ENCODE measurements at places on chromosomes 4 and X.
A peak's percentile ranks its signal among the peaks of the same experiment; 100 is the strongest.

DNA sequence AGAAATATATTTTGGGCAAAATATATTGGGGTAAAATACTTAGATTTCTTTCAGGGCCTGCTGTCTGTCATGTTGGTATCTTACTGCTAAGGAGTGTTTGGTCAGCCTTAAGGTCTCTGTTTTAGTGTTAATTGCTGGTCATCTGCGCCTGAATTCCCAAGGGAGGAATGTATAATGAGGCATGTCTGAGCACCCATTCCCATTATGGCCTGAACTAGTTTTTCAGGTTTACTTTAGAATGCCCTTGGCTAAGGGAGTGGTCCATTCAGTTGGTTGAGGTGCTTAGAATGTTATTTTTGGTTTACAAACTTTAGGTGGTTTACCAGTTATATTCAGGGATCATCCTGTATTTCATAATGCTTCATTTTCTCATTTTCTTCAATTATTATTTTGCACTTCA, 125.9 kb downstream of the CFAP299 start:
- H3K36me3 ChIP-seq, result no peaks in the 10 kb centered on the region
- H3K27ac ChIP-seq, result no peak overlapping the region
- no peak for DNase-seq

GRCh38 chrX:110407910-110408545, 49.4 kb downstream of the RTL9 start:
- H3K4me3 ChIP-seq, result no peak overlapping the region
- no peak overlapping the region for H3K27ac ChIP-seq
- H3K36me3 ChIP-seq, result no peaks in the 10 kb centered on the region
- peaks cover 14% of the 10 kb centered on the region for H3K27me3 ChIP-seq
- peak; percentile 39 for DNase-seq
- H3K4me1 ChIP-seq, result peaks cover 2% of the 10 kb centered on the region

GRCh38 chr4:82981138-82981537, 29.5 kb downstream of the LIN54 start:
- H3K27ac ChIP-seq, result no peak overlapping the region
- no peaks in the 10 kb centered on the region for H3K27me3 ChIP-seq
- no peaks in the 10 kb centered on the region for H3K4me1 ChIP-seq

GRCh38 chrX:10009741-10010140, 42.6 kb downstream of the CLDN34 start:
- no peak for DNase-seq
- no peaks in the 10 kb centered on the region for H3K27me3 ChIP-seq
- H3K4me1 ChIP-seq, result peaks cover 49% of the 10 kb centered on the region

GRCh38 chrX:71996826-71997225, 86.2 kb downstream of the NHSL2 start:
- no peaks in the 10 kb centered on the region for H3K4me1 ChIP-seq
- H3K36me3 ChIP-seq, result no peaks in the 10 kb centered on the region
- H3K27me3 ChIP-seq, result peaks cover 5% of the 10 kb centered on the region

DNA sequence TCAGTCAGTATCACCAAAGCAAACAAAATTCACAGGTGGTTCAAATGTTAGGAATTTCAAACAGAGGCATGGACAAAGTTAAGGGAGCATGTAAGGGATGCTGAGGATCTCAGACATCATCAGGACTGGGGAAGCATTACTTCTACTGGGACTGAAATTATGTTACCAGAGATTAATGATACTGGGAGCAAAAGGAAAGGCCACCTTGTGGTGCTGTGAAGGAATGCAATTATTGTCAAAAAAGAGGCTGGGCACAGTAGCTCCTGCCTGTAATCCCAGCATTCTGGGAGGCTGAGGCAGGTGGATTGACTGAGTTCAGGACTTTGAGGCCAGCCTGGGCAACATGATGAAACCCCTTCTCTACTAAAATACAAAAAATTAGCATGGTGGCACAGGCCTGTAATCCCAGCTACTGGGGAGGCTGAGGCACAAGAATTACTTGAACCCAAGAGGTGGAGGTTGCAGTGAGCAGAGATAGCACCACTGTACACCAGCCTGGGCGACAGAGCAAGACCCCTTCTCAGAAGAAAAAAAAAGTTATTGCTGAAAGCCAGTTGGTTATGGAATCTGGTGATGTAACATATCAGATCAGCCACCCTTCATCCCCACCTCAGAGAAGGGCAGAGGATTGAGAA, 954.3 kb downstream of the PCDH7 start:
- H3K4me3 ChIP-seq, result no peak overlapping the region
- no peaks in the 10 kb centered on the region for H3K36me3 ChIP-seq
- H3K27me3 ChIP-seq, result no peaks in the 10 kb centered on the region
- no peaks in the 10 kb centered on the region for H3K4me1 ChIP-seq
